ENCODE measurements at places on chromosomes 1 and 21.

DNA sequence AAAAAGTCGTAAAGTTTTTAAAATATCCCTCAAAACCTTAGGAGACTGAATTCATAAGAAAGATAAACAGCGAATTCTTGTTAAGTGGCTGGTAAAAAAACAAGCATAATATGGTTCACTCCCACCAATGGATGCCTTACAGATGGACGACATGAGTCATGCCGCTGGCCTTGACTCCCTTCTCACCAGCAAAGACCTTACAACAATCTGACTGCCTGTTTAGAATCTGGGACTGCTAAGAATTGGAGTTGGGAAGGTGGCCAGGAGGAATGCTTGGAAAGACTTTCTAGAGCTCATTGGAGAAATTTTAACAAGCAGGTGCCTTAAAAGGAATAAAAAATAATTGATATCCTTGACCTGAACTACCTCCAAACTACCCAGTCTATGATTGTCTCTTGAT is 206.9 kb upstream of the FMN2 start:
- DNase-seq = no peak

DNA sequence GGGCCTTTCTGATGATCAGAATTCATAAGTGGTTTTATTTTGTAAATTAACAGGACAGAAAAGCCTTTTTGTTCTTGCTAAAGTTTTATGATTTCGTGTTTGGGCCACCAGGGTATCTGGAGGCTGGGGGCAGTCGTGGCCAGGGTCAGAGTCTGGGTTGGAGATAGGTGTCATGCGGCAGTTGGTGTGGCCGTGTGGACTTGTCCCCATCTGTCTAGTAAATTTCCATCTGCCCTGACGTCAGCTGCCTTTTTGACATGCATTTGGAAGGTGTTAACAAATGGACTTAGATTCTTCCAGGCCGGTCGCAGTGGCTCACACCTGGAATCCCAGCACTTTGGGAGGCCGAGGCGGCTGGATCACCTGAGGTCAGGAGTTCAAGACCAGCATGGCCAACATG is 56.8 kb downstream of the SKI start:
- no peak for DNase-seq

GRCh38 chr1:82445132-82445531 is 644.4 kb downstream of the ADGRL2 start:
- no peak for DNase-seq

DNA sequence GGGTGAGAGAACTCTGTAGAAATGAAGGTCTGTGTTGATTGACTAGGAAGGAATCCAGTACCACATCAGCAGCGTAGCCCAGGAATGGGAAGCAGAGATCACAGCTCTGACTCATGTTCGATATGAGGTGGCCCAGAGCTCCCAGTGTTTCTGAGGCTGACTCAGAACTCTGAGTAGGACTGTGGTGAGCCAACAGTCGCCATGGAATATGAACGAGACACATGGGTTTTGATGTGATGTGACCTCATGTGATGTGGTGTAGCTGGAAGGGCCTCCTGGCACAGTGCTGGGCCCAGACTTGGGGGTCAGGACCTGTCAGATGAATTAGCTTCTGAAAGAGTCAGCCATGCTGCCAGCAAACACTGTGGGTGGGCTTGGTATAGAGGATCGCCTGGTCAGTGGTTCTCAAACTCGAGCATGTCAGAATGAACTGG is 237.0 kb downstream of the MRPL39 start:
- no peak for DNase-seq

DNA sequence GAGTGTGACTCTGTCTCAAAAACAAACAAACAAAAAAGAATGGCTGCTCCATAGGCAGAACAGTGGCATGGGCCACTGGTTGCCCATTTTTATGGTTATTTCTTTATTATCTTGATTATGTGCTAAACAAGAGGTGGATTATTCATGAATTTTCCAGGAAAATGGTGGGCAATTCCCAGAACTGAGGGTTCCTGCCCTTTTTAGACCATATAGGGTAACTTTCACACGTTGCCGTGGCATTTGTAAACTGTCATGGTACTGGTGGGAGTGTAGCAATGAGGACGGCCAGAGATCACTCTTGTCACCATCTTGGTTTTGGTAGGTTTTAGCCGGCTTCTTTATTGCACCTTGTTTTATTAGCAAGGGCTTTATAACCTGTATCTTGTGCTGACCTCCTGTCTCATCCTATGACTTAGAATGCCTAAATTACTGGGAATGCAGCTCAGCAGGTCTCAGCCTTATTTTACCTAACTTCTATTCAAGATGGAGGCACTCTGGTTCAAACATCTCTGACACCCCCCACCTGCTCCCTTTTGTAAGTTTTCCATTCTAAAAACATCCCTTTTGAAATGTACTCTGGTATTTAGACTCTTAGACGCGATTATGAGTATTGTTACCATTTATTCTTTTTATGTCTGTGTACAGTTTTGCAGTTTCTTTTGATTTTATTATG is 57.1 kb downstream of the RAVER2 start:
- DNase-seq = no peak

- DNase-seq = no peak
Observed at GRCh38 chr21:42262831-42263231, 43.9 kb downstream of the ABCG1 start.

DNA sequence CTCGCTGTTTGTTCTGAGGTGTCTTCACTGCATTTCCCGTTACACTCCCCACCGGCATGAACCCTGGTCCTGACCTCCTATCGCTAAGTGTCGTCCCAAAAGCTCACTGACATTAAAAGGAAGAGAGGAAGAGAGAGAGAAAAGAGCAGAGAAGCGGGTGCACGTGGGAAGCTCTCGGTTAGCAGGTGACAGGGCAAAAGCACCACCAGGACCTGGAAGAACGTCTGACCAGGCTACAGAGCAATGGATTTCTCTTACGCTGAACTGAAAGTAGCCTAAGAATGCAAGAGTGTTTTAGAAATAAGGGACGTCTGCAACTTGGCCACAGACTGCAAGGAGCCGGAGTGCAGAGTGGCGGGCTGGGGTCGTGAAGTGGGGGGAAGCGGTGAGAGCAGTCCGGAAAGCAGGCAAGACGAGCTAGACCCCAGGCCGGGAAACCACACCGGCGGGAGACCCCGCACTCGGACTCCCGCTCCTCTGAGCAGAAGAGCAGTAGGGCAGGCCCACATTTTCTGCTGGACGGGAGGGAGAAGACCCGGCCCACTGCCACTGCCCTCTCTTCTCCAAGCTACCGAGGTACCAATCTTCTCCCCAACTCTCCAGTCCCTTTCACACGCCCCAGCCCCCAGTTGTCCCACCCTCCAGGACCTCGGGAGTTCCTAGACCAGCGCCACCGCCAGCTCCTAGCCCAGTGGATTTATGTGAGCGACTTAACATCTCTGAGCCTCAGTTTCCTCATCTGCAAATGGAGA is 8.3 kb upstream of the MPZL1 start:
- no peak for DNase-seq

- no peak for DNase-seq
Observed at GRCh38 chr1:185463011-185463410, 146.0 kb upstream of the IVNS1ABP start.

DNA sequence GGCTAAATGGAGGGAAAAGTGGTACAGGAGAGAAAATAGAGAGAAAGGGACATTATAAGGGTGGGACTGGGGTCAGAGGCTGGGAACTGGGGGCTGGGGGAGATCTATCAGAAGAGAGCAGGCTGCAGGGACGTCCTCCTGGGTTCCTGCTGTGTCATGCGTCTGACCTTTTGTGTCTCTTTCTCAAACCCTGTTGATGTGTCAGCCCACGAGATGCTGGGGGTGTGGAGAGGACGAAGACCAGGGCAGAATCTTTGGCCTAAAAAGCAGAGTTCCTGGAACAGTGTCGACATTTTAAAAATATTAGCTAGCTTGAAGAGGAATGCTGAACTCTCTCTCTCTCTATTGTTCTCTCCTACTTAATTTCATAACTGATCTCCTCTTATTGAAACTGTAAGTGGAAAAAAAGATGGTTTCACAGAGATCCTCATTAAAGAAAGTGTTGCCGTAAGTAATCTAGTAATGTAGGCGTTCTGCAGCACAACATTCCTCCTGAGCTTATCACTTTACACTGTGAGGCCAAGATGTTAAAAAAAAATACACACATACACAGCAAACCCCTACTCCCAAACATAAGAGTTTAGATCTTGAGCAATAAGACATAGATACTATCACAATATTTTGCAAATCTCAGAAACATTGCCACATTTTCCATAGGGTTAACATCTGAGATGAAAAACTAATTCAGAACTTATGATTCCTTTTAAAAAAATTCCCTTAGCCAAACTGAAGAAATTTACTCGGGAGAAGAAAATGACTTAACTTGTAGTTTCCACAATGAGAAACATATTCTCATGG is 52.6 kb downstream of the RUNX1 start:
- DNase-seq = no peak

- DNase-seq = no peak
Observed at GRCh38 chr1:242185731-242186130, 186.8 kb upstream of the MAP1LC3C start.

DNA sequence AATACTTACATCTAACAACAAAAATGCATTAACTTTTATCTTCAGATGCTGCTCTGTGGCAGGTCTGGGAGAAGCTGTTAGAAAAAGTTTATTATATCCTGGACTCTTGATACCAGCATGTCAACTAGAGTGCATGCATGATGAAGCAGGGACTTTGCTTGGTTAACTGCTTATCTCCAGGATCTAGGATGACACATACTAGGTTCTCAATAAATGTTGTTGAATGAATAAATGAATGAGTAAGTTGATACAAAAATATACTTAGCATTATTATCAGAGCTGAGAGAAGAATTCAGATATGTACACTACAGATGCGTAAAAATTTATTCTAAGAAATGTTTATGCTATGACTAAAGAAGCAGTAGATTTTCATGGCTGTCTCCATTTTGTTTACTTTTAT is 304.3 kb downstream of the LTN1 start:
- DNase-seq = no peak

GRCh38 chr1:213320191-213320870 is 269.3 kb downstream of the RPS6KC1 start:
- no peak for DNase-seq

DNA sequence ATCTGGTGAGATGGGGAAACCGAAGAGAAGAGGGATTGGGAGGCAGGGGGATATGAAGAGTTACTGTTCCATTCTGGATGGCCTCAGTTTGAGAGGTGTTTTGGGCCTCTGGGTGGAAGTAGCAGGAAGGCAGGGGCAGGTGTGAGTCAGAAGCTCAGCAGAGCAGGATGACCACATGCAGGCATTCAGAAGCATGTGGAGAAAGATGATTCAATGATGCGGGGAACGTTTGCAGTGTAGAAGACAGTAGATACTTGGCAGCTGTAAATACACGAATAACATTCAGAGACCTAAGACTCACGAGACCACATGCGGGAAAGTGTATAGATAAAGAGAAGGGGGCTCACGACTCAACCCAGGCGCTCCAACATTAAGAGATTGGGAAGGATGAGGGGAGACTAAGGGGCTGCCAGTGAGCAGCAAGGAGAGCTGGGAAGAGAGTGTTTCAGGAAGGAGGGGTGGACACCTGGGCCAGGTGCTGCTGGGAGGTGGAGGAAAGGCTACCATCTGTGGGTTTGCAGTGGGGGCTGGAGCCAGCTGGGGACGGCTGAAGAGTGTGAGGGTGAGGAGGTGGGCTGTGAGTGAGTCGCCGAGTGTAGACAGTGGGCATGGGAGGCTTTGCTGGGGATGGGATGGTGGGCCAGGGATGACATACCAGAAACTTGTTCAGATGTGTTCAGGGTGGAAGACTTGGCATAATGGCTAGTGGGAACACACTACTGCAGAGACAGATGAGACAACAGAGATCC is 5.8 kb upstream of the EPS8L3 start:
- DNase-seq = no peak

- DNase-seq = peak; percentile 67
Observed at GRCh38 chr1:15246960-15247614, at the start of gene FHAD1. Gene FHAD1 (plus strand): TSS chr1:15247223. CDS start chr1:15251785, 4,562 bp downstream.

DNA sequence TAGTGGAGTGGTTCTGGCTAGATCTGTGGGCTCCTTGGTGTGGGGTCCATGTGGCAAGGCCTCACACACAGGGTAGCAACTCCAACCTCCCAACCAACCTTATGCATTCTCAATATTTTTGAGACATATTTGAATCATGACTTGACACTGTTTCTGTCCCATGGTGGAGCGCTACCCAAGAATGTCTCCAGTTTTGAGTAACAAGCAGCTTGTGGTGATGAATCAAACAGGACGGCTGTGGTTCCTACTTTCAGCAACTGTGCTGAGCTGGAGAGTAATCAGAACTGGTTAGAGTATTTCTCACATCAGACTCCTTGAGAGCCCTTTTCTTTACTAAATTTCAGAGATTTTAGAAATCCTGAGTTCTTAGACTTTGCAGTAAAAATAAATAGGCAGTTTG is 3.1 kb downstream of the LCE3D start:
- DNase-seq = no peak

- DNase-seq = no peak
Observed at GRCh38 chr1:166489670-166490436, 323.1 kb upstream of the FAM78B start.

- no peak for DNase-seq
Observed at GRCh38 chr1:173044656-173045055, 6.1 kb downstream of the TNFSF18 start.

GRCh38 chr1:208892147-208892546 is 648.0 kb upstream of the PLXNA2 start:
- no peak for DNase-seq

- DNase-seq = no peak
Observed at GRCh38 chr1:55056632-55056992, 17.3 kb downstream of the PCSK9 start.

DNA sequence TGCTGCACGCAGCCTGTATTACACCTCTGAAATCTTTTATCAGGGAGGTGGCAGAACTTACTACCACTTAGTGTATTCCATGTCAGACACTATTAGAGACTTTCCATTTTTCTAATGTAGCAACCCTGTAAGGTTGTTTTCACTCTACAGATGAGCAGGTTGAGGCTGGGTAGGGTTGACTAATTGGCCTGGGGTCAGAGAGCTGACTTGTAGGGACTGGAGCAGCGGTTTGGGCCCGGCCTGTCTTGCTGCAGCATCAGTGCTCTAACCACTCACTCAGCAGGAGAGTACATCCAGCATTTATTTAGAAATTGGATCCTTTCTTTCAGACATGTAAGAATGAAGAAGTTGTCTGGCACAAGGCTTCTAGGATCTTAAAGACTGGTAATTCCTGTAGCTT is 25.7 kb upstream of the NBL1 start:
- no peak for DNase-seq

DNA sequence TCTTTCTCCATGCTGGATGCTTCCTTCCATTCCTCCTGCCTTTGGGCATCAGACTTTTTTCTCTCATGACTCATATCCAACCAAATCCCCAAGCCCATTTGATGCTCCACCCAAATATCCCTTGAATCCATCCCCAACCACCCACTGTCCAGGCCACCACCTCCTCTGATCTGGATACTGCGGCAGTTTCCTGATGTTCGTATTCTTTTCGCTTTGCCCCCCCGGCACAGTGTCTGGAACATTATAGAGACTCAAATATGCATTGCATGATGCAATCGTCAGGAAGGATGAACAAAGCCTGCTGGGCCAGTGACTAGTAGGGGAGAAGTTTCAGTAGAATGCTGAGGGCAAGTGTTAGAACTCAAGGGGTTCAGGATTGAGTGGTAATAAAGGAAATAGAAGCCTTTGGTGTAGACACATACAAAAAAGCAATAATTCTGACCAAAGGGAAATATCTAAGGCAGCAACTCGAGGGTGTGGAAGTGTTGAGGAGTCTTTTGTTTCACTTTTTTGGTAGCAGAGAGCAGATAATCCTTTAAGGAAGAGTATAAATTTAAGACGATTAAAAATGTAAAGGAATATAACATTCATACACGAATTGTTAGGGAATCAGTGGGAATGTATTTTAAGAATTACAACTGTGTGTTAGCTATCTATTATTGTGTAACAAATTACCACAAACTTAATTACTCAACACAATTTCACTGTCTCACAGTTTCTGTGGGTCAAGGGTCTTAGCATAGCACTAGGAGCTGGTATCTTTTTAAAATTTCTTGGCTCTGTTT is 7.5 kb downstream of the S100A11 start:
- no peak for DNase-seq

Data from mesothelial cell of epicardium (in vitro differentiated cells).